GM06990 (cell line): ENCODE measurements at places on chromosomes 1 and 21.

DNA sequence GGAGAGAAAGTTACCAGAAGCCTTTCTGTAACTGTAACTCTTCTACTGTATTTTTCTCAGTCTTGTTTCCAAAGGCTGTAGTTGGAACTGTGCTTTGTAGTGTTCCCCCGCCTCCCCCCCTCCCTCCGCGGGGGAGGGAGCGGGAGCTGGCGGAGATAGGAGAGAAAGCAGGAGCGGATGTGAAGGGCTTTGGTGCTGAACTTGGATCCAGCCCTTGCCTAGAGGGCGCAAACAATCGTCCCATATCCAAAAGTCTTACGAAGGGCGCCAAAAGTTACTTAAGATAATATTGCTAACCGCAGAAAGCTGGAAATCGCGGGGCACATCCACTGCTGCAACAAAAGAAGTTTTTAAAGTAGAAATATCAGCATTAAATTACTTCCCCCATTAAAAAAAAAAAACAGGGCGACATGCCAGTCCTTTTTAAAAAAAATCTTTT is 2.4 kb upstream of the NFIA start:
- DNase-seq = no peak

DNA sequence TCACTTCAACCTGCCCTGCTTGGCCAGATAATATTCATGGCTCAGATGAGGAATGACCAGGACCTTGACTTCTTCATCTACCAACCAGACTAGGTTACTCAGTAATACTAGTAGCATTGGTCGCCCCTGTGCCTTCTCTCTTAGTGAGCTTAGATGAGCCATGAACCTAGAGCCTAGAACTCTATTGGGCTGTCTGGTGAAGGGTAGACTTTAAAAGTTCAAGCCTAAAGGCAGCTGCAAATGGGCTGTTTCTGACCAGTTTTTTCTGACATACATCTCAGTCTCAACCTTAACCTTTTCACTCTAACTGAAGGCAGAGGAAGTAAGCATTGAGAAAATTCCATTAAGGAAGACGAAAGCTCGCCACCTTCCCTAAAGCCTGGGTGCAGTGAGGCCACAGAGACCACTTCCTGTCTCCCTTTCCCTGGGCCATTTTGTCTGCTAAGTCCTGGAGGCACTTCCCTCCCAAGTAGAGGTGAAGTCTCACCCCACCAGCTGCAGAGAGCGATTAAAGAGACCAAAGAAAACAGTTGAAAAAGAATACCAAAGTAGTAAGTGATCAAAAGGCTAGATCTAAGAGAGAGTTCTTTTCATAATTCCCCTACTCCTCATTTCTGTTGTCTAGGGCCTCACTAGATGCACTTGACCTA is 53.3 kb downstream of the MTR start:
- no peak for DNase-seq

- no peak for DNase-seq
These were observed 30.2 kb upstream of the CA6 start for GRCh38 chr1:8915446-8915845.

- DNase-seq = no peak
These were observed 1.5 kb upstream of the PRDX6 start for GRCh38 chr1:173475564-173476196.

DNA sequence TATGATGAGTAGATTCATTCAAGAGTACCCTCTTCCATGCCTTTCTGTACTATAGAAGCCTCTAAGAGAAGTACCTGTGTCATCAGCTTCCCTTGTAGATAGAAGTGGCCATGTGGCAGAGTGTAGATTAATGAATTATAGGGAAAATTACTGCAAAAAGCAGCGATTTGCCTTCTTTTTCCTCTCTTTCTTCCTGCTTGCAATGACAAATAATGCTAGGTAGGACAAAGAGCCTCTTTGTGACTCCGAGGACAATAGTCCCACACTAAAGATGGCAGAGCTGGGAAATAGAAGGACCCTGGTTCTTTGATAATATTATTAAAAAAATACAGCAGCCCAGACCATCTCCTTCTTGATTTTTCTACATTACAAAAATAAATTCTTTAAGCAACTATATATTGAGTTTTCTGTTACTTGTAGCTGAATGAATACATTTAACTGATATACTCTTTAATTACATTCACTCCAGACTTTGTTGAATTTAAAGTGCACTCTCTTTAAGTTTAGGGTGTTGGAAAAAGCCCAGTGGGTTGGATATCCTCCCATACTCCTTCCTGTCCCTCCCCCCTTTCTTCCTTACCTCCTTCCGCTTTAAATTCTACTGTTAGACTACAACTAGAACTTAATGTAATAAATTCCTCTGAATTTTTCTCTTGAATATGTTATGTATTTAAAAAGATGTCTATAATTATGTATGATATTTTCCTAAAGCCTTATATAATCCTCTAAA is 198.2 kb upstream of the APP start:
- no peak for DNase-seq

GRCh38 chr1:192869308-192869940 is 60.6 kb downstream of the RGS2 start:
- no peak for DNase-seq

DNA sequence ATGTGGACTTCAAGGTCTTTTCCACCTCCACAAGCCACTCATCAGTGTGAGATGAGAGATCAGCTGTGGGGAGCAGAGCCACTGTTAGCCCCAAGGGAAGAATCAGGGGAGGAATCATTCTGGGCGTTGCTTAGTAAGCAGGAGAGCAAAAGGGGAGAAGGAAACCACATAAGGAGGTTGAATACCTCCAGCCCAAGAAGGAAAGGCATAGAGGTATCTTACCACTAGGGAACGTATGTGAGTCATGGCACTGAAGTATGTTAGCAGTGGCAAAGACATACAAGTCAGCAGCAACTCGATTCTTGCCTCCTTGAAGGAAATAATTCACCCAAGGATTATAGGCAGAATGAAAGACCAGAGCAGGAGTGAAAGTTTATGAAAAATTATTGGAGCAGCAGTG is 31.6 kb upstream of the SLC5A9 start:
- DNase-seq = no peak

DNA sequence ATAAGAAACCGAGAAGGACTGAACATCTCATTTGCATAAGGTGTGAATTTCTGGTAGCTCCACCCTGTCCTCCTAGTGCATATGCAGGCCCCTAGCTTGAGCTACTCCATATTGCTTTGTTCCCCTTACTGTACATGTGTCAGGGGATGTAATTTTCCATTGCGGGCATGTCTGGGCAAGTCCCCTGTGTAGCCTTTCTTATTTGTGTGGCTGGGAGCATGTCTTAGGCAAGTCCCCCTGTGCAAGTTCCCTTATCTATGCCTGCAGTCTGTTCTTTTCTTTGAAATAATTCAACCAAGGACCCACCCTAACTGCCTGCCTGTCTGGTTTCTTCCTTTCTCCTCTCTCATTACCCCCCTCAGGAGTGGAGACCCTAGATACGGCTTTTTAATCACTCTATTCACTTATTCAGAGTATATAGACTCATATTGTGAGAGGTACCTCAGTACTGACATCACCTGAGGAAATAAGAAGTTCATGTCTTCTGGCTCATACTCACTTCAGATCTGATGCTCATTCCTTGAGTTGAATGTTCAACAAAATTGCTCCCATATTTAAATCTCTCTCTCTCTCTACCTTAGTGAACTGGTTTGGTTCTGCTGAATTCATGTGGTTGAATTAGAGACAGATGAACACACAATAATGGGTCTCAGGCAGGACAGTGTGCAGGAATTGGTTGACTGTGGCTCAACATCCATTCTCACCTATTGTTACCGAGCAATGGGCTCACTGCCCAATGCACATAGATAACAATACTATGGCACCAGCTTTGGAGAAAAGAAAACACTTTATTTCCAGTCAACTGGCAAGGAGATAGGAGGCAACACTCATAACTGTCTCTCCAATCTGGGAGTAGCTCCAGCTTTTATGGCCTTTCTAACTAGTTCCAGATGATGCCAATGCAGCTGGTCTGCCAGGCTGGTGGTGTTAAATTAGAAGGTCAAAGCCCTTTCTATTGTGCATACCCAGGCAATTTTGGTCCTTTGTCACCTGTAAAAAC is 27.9 kb upstream of the NPL start:
- no peak for DNase-seq

GRCh38 chr1:98981917-98982513 is 22.6 kb downstream of the PLPPR5 start:
- no peak for DNase-seq

DNA sequence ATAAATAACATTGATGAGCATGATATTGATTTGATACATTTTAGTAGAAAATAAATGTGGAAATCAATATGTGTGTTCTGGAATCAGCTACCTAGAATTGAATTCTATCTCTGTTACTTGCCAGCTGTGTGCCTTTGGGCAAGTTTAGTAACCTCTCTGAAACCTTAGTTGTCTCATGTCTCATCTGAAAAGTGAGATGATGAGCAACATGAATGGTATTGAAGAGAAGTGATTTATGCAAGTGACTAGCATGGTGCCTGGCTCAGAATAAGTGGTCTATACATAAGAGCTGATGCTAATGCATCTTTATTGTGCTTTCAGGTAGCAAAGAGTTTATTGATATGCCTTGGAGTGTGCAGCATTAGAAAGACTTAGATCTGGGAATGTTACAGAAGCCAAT is 383.3 kb downstream of the PRDM2 start:
- no peak for DNase-seq

DNA sequence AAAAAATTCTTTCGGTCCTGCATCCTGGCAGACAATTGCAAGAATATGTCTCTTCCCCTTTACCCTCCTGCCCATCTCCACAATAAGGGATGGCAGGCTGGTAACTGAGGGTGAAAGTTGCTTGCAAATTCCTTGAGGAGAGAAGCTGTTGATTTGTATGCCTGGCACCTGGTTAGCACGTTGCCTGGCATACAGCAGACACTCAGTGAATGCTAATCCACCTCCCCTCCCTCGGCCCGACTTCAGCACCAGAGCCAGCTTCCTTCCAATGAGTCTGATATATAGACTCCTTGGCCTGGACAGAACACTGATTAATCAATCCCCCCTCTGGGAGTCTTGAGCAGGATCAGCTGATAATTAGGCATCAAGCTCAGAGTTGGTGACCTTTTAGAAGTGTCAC is 39.1 kb downstream of the KCNC4 start:
- no peak for DNase-seq

GRCh38 chr1:96538883-96539282 is 182.7 kb upstream of the PTBP2 start:
- DNase-seq = no peak

GRCh38 chr21:43277481-43278351 is 108.9 kb downstream of the CRYAA start:
- DNase-seq = no peak

DNA sequence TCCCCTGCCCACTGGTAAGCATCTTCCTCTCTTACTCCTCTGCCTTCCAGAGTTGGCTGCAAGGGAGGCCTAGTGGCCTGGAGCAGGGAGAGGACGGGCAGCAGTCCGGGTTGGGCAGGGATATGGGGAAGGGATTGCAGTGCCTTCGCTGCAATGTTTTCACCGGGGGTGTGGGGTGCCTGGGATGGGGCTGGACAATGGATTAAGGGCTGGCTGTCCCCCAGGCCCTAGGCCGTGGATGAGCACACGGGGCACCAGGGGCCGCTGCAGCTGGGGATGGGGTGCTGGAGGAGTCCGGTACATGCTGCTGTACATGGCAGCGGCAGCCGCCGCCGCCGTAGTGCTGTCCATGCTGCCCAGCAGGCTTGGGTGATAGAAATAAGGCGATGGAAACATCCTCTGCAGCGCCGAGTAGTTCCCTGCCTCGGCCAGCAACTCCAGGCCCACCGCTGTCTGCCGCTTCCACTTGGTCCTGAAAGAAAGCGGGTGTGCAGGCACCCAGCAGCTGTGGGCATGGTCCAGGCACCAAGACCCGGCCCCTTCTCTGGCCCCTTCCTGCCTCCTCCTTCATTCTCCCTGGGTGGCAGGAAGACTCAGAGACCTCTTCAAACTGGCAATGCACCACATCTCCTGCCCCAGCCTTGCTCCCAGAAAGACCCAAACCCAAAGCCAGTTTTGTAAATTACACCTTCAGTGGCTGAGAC is 4.8 kb downstream of the BARHL2 start:
- no peak for DNase-seq

DNA sequence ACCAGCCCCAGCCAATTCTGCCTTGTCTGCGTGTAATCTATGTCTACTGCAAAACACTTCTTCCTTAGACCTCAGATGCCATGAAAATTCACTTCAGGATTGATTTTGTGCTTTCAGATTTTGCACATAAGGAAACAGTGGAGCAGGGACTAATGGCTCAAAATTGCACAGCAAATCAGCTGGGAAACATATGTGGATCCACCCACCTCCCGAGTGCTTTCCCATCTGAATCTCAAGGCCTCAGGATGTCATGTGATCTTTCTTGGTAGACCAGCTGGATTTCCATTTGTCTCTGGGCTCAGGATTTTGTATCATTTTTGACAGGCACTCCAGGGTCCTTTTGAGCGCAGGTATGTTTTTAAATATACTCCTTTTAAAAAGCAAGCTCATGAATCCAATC is 158.6 kb downstream of the MIS18A start:
- DNase-seq = no peak

DNA sequence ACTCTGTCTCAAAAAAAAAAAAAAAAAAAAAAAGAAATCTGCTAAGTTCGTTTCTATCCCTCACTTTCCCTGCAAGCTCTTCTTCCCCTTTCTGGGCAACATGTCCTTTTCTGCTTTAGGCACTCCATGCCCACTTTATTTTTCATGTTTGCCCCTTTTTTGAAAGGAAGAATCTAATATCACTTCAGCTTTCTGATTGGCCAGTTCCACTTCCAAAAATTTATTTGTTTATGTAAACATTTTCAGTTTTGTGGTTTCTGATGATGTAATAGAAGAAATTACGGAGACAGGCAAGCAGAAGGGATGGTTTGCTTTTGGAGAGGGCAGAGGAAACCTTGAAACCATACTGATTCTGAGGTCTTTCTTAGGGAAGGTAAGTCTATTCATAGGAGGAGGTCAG is 15.1 kb downstream of the IFNAR1 start:
- no peak for DNase-seq

GRCh38 chr21:46048926-46049889 is 48.7 kb upstream of the COL6A2 start:
- DNase-seq = no peak

DNA sequence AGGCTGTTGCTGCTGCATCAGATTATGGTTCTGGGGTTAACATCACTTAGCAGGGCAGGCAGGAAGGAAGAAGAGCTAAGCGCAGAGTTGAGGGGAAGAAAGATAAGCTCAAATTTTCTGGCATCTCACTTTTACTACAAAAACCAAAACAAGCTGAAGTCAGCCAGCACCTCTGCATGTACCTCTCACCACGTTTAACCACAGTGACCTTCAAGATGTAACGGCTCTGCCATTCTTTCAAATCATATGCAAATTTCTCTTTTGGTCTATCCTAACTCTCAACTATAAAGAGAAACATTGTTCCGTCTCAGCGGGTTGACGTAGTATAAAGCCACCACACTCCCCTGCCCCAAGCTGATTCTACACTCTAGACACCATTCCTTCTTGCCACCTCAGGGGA is 154.4 kb downstream of the OMA1 start:
- peak; percentile 25 for DNase-seq

DNA sequence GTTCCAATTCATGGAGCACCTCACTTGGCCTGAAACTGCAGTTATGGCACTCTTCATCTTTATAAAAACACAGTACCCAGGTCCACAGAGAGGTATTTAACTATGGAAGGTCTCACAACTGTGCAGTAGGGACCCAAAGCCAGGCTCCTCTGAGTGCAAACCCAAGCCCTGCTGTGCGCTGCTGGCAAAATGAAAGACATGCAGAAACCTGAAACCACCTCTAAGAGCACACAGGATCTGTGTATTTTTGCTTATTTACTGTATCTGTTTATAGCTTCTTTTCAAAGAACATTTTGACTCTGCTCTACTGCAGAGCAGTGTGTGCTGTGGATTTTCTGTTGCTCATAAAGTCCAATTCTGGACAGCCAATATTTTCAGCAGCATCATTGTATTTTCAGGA is 166.6 kb downstream of the DSCAM start:
- no peak for DNase-seq
